Left cardiac atrium (tissue), 4 donors: ENCODE measurements at places on chromosomes 4 and X. TPM values are rescaled to one million over a fixed set of nuclear protein-coding genes. Genes with fewer than 3 reads are reported as not detected.

GRCh38 chr4:134057356-134057755 lies 144.2 kb downstream of the PABPC4L start:
- no peak for DNase-seq

- no peak for DNase-seq
Observed at GRCh38 chr4:142567620-142568451, 278.3 kb downstream of the INPP4B start.

DNA sequence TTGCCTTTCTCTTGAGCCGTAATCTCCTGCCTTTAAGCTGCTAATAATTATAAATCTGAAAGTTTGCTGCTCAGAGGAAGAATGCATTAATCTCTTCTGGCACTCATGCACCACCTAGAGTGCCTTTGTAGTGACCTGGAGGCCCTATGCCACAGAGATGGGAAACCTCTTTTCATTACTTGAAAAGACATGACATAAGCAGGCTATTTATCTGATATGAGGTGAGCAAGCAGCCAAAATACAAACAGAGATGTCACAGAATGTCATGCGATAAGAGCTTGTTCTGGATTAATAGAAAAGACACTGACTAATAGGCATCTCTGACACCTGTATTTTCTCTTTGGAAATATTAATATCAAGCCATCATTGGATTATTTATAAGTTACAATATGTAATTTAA lies 42.3 kb downstream of the GABRB1 start:
- DNase-seq, result no peak

- DNase-seq, result no peak
Observed at GRCh38 chr4:113821856-113822255, 60.3 kb upstream of the CAMK2D start.

DNA sequence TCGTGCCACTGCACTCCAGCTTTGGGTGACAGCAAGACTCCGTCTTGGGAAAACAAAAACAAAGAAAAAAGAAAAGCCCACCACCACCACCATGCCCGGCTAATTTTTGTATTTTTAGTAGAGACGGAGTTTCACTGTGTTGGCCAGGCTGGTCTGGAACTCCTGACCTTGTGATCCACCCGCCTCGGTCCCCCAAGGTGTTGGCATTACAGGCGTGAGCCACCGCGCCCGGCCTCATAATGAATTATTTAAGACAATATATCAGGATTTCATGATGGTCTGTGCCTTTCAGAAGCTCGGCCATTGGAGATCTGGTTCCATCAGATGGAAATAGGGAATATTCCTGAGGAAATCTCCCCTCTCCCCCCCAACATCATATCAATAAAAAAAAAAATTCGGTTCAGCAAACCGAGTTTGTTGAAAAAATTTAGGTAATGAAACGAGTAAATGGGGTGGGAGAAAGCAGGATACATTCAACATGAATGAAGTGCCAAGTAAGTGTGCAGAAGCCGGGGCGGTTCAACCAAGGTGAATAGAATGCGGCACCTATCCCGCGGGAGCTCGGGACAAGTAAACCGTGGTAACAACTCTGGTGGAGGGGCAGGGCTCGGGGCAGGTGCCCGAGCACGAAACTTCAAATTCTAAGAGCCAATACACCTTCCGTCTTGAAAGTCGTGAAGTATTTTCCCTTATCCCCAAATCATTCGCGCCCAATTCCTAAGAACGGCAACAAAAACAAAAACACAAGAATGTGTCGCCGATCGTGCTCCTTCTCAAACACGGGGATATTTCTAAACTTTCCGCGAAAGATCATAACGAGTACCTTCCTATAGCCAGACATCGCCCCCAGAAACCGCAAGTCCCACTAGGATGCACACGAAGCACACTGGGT lies 773 bp upstream of the TXLNG start:
- DNase-seq, result peak; percentile 25

- DNase-seq, result no peak
Observed at GRCh38 chr4:1405636-1406393, 427 bp downstream of the NKX1-1 start.

DNA sequence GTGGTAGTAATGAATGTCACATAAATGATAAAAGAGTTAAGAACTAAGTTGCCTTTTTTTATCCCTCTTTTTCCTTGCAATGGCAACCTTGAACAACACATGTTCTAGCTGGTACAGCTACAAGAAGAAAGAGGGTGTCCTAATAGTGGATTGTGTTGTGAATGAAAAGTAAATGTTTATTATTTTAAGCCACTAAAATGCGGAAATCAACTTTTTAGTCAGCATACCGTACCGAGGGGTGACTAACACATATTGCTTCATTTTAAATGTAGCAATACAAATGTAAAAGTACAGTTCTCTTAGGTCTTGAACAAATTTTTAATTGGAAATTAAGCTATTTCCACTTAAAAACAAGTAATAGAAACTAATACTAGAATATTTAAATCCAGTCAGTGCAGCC lies 17.7 kb upstream of the AP1AR start:
- DNase-seq, result no peak

The MAGEA10 gene
- total RNA-seq, result not detected

The NAP1L2 gene
- 7.7 TPM for total RNA-seq

DNA sequence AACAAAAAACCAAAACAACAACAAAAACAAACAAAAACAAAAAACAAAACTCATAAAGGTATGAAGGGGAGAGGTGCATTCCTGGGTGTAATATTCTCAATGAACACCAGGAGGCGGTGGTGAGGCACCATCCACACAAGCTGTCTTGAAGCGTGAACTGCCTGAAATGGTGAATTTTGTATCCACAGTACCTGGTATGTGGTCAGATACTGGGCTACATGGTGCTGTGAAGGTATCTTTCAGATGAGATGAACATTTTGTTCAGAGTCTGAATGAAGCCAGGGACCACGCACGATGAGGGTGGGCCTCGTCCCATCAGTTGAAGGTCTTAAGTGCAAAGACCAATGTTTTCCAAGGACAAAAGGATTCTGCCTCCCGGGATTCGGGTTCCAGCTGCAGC lies 58.5 kb downstream of the ASMT start:
- DNase-seq, result no peak

DNA sequence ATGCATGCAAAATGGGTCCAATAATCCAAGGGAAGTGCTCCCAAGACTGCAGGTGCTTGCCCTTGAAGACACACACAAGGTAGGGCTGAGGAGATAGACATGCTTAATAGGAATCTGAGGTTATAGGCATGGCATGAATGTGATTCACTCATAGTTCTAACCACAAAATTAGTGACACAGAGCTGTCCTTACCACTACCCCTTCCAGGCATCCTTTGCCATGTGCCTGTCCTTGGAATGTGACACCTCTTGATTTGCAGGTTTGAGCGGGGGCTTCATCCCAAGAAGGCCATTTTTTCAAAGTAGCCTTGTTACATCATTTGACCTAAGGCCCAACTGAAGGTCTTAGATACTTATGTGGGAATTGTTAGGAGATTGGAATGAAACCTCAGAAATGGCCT lies 112.5 kb downstream of the CCNG2 start:
- no peak for DNase-seq

- DNase-seq, result peak; percentile 94
Observed at GRCh38 chr4:128635141-128635954, 174.2 kb upstream of the JADE1 start.

- no peak for DNase-seq
Observed at GRCh38 chr4:915595-915994, 16.5 kb downstream of the GAK start.

DNA sequence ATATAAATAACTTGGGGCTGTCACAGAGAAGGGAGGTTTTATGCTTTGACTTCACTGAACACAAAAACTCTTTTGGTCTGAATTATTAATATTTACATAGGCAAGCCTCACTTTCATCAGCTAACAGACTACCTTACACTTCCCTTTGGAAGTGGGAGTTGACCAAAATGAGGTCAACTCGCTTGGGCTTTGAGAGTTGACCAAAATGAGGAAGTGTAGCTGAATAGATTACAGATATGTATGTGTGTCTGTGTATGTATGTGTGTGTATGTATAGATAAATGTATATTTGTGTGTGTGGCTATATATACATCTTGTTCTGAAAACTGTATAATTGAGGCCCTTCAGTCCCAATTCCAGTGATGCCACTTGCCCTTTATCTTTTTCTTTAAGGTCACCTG lies 113.3 kb upstream of the IL13RA1 start:
- DNase-seq, result no peak

- no peak for DNase-seq
Observed at GRCh38 chr4:26034849-26035248, 120.8 kb downstream of the SMIM20 start.

The WDR17 gene
- total RNA-seq, result 1.4 TPM

The RPL34 gene
- total RNA-seq, result 772 TPM

- no peak for DNase-seq
Observed at GRCh38 chr4:95178938-95179337, 369.8 kb downstream of the UNC5C start.

The LEF1 gene
- 1.3 TPM for total RNA-seq

The AKAP14 gene
- total RNA-seq, result not detected

GRCh38 chr4:89438102-89438831 lies 130.7 kb upstream of the GPRIN3 start:
- DNase-seq, result peak; percentile 24

The ESX1 gene
- not detected for total RNA-seq

- no peak for DNase-seq
Observed at GRCh38 chrX:109871121-109871888, 131.6 kb upstream of the TMEM164 start.

- DNase-seq, result no peak
Observed at GRCh38 chr4:139759097-139759496, 93.5 kb downstream of the MGST2 start.

The PLP1 gene
- 7.6 TPM for total RNA-seq

DNA sequence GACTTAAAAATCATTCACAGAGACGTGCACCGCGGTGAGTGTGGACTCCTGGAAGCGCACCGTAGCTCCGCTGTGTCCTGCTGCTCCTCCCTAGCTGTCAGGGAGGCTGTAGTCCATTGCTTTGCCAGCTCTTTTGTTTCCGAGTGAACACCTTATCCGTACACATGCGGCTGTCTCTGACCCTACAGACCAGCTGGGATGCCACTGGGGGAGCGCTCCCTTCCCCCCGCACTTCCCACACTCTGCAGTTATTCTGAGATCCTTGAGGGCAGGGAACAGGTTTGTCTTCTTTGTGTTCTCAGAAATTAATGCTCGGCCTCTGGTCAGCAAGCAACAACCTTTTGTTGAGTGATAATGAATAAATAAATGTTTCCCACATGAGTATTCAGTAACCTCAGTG lies 33.7 kb upstream of the MSANTD1 start:
- peak; percentile 5 for DNase-seq

GRCh38 chrX:12949205-12949926 lies 25.5 kb upstream of the TMSB4X start:
- no peak for DNase-seq

- DNase-seq, result no peak
Observed at GRCh38 chr4:91837608-91838029, 466.1 kb upstream of the GRID2 start.

DNA sequence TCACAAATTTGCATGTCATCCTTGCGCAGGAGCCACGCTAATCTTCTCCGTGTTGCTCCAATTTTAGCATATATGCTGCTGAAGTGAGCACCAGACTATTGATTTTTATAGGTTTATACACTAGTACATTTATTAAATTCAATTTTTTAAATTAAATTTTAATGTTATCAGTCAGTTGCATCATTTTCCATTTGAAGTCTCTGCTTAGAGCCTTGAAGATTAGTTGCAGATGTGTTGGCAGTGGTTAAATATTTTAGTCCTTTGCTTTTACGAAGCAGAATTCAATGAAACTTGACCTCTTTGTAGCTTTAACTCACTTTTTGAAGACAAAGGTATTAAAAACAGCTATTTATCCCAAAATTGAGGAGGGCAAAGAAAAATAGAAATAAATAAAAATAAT lies 16.5 kb downstream of the TRAPPC11 start:
- DNase-seq, result no peak

DNA sequence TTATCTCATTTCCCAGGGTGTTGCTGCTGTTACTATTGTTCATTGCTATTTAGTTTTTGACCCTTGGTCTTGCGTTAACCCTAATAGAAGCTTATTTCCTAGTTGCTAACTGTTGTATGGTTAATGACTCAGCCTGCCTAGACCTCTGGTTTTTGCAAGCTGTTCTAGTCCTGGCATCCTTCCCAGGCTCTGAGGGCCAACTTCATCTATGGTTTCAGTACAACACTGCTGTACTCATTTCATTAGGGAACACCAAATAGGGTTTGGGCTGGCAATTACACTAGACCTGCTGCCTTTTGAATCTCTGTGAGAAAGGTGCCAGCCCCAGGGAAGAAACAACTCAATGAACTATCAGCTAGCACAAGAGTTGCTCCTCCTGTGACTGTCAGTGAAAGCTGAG lies 59.6 kb downstream of the DCX start:
- DNase-seq, result peak; percentile 32

DNA sequence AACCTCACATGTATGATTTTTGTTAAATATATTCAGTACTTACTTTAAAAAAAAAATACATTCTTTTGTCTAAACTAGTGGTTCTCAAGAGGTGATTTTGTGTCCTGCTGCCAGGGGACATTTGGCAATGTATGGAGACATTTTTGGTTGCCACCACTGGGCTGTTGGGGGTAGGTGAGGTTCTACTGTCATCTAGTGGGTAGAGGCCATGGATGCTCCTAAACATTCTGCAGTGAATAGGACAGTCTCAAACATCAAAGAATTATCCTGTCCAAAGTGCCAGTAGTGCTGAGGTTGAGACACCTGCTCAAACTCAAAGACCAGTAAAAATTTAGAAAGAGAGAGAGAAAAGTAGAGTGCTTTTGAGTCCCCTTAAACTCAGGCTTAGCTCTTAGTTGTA lies 32.9 kb upstream of the PGM2 start:
- no peak for DNase-seq

GRCh38 chr4:118834070-118834469 lies 1.9 kb downstream of the SEC24D start:
- DNase-seq, result no peak

GRCh38 chrX:116873671-116874070 lies 410.9 kb upstream of the CT83 start:
- no peak for DNase-seq

The CSN1S1 gene
- total RNA-seq, result 0.68 TPM

DNA sequence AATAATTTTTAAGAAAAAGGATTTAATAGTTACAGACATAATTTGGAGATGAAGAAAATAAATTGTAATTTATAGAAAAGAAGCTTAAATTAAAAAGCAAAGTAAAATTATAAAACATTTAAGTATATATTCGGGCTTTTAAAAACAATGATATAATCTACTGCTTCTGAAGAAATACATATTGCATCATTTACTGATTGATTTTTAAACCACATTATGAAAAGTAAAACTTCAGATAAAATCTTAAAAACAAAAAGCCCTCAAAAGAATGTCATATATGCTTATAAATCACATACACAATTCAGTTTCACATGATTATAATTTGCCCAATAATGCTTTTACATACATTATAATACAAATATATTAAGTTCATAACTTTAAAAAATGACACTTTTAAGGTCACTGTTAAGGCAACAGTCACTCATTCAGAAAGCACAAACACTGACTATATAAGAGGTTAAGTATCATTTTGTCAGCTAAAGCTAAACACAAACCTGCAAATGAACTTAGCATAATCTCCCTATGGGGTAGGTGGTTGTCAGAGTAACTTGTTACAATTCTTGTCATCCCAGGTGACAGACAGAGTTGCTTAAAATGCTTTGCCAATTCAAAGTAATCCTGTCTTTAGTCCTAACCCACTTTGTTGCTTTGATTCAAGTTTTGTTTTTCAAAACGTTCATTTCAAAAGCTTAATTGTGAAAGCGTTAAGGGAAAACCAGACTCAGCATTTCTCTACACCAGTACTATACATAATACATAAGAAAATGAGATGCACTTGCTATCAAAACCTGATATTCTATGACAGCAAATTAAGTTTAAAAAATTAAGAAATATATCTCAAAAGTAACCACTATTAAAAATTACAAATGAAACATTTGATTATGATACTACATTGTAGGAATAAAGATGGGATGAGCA lies 90.6 kb upstream of the MAB21L2 start:
- DNase-seq, result no peak
